GM13976 (cell line): ENCODE measurements at places on chromosomes 4 and X.

DNA sequence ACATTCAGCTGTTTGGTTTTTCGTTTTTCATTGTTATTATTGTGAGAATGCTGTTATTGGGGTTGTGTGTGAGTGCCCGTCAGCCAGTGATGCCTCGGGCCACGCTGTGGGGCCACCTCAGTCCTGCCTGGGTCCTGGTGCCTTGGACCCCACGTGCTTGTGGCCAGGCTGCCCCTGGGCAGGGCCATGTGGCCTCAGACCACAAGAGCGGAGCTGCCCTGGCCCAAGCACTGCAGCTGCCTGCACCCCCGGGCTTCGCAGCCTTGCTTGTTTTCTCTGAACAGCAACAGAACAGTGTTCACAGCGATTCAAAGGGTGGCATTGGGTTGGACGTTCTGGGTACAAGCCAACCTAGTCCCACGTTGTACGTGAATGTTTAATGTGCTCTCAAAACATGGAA, 56.9 kb downstream of the CPLX1 start:
- no peak for DNase-seq

GRCh38 chr4:176090115-176090514, 24.5 kb downstream of the WDR17 start:
- DNase-seq = no peak

DNA sequence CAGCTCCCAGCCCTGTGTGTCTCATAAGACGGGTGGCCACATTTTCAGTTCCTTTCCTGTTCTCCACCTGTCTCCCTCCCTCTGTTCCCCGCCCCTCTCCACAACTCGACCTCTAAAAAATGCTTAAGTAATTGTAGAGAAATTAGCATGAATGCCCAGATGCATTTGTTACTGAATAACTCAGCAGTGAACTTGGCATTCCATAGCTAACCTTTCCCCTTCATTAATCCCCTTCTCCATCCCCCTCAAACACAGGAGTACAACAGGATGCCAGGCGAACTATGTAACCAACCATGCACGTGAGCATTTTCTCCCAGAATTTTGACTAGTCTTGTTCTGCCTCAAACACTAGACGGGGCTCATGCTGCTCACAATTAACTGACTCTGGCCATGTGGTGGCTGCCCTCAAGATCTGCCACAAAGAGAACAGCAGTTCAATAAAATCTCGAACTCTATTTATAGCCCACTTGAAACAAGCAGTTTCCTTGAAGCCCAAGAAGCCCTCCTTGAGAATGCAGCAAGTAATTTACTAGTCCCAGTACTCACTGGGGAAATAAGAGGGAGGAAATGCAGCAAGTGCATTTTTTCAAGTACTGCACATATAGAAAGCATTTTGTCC, 351.2 kb downstream of the ARHGAP24 start:
- DNase-seq = no peak

GRCh38 chr4:122542411-122543236, 78.2 kb downstream of the IL21 start:
- peak; percentile 47 for DNase-seq

- DNase-seq = no peak
These were observed 291.8 kb downstream of the ARHGAP10 start for GRCh38 chr4:148023512-148024181.

GRCh38 chr4:24181005-24181404, 291.2 kb upstream of the PPARGC1A start:
- DNase-seq = no peak

DNA sequence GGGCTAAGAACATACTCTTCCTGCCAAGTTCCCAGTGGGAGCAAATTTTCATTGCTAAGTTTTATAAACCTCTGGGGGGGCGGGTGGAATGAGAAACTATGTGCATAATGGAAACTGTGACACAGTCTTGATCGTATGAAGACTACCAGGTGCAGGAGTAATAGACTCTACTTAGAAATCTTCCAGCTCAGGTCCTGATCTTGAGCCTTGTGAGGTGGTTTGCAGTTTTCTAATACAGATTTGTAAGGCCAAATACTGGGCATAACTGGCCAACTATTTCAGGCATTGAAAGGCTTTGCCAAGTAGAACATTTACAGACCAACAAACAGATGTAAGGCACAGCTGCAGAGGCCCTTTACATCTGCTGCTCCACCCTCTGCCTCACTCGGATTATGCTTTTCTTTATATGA, 89.7 kb upstream of the CBR4 start:
- peak; percentile 28 for DNase-seq

DNA sequence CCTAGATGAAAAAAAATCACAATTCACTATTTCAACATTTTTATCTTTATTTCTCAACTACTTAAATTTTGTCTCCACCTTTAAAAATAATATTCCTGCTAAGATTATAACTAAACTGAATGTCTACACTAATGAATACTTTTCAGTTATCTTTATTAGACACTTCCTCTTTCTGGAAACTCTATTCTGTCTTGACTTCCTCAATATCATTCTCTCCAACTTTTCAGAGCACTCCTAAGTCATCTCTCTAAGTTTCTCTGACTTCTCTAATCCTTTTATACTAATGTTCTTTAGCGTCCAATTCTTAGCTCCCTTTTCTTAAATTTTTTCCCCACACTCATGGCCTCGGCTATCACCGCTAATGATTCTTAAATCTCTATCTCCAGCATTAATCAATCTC, 374.2 kb downstream of the FBXO8 start:
- DNase-seq = no peak

DNA sequence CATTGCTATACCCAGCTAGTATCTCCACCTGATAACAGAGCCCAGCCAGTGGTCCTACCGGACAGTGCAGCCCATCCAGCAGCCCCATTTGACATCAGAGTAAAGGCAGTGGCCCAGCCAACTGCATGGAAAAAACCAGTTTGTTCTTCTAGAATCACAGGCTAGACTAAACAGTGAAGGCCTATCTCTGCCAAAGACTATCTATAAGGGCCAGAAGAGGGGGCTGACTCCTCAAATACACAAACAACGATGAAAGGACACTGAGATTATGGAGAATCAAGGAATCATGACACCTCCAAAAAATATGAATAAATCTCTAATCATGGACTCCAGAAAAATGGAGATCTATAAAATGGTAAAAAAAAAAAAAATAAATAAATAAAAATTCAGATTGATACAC, 546.4 kb upstream of the HTR2C start:
- DNase-seq = no peak

DNA sequence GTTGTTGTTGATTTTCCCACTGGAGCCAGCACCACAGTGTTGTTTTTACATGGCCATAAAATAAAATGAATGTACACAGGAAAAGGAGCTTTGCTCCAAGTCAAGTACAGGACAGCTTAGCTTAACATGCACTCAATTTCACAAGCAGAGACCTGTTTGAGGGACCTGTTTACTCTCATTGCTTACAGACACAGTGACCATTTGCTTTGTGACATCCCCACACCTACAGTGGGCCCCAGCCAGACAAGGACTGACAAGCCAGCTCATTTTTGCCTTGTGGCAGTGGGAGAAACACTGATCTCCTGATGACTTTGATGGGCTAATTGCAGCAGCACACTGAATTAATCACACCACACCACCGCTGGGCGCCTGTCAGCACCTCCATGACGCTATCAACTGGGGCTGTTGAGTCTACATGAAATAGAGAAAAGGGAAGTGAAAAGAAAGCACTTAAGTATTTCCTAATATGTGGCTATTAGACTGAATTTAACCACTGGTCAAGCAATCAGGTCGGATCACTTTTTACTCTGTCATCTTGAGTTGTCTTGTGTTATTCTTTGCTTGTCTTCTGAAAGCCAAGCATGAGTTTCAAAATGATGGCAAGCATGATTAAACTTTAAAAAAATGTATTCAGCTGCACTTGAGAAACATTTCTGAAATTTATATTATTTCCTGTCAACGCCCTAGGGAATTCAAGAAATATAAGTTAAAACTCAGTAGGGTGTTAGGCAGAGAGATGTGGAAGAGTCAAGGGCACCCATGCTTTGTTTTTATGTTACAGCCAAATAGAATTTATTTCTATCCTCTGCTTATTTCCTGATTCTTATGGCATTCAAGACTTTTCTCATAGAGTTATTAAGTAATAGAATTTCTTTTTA, 557.7 kb downstream of the RAB28 start:
- no peak for DNase-seq

GRCh38 chrX:109785053-109785452, 52.0 kb upstream of the ACSL4 start:
- no peak for DNase-seq

GRCh38 chr4:63618883-63619718, 790.1 kb downstream of the TECRL start:
- no peak for DNase-seq

DNA sequence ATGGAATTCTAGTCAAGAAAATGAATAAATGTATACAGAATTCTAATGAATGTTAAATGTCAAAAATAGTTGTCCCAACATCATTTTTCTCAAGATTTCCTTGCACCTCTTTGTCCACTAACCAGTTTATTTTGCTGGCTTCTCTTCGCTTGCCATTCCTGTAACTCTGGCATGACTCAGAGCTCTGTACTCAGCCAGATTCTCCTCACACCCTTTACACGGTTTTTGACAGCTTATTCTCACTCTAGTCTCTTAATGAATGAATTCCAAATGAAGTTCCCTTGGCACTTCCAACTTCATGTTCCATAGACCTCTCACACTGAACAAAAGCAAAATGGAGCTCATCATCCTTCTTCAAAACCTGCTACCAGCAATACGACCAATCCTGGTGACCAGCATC, 419.3 kb upstream of the SLIT2 start:
- no peak for DNase-seq

GRCh38 chrX:48961585-48962091, 4.2 kb upstream of the OTUD5 start:
- no peak for DNase-seq

DNA sequence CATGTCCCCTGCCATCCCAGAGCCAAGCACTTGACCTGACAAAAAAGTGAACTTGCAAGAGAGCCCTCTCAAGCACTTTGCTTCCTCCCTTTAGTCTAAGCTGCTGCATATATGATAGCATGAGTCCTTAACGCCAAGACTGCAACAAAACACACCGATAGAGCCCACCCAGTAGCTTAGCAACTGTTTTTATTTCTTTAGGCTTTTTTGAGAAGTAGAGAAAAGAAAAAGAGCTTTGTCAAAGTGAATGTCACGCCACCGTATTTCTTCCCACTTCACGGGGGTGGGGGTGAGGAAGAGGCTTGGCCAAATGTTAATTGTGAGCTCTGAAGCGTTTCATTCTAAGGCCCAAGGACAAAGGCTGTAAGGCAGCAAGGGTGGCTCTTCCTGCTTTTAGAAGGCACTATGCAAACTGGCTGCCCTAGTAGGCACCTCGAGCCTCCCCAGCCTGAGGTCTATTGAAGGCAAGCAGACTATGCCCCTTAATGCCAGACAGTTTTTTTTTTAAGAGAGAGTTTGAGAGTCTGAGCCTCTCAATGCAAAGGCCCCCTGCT, 138.6 kb downstream of the HS6ST2 start:
- DNase-seq = no peak

- DNase-seq = no peak
These were observed 164.5 kb upstream of the ARX start for GRCh38 chrX:25180242-25180641.

- DNase-seq = no peak
These were observed 11.0 kb downstream of the SH3BP2 start for GRCh38 chr4:2803624-2804448.

- no peak for DNase-seq
These were observed 6.6 kb upstream of the APLN start for GRCh38 chrX:129661369-129661768.

- no peak for DNase-seq
These were observed 965.1 kb upstream of the HS3ST1 start for GRCh38 chr4:12393631-12394262.

DNA sequence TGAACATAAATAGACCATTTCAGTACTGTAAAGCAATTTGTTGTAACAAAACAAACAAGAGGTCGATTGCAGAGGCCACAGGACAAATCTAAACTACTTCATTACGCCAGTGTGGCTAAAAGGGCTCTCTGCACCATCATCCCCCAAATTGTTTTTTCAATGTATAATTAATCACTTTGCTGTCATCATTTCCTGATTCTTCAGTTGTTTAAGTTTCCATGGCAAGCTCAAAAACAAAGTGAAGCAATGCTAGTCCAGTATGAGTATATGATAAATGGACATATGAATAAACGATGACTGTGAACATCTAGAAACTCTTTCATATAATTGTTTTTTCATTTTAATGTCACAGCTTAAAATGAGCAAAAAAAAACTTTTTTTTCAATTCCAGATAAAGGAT, 235.4 kb upstream of the FGF13 start:
- DNase-seq = no peak

DNA sequence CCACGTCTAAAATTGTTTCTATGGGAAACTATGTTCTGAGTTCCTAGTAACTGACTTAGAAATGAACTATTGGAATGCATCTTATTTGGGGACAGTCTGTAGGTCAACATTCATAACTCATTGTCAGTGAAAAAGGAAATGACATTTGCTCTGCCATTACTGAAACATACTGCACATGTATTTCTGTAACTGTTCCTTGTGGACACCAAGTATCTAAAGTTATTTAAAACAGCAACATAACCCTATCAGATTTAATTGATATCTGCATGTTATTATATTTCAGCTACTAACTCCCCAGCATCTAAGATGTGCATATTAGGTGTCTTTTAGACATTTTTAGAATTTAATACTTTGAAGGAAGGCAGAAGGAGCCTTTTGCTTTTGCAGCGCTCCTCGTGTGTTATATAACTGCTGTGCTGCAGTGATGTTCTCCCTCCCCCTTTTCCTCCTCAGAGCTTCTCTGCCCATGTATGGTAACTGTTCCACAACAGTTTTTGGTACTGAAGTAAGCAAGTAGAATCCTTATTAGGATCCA, 37.2 kb upstream of the TMEM131L start:
- no peak for DNase-seq

DNA sequence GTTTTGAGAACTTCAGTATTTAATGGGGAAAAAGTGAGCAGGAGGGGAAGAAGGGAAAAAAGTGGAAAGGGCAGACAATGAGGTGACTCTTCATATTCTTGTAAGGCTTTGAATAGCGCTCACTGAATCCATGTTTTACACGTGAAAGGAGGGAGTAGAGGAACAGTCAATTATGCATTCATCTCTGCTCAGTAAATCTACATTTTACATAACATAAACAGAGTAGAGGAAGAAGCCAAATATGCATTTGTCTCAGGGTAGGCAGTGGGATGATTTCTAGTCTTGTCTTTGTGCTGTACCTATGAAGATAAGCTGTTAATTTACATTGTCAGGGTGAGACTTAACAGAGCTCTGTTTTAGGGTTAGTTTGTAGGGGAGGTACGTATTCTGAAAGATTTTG, 19.4 kb upstream of the ELF2 start:
- no peak for DNase-seq

GRCh38 chrX:81259714-81260395, 58.0 kb downstream of the SH3BGRL start:
- DNase-seq = no peak

DNA sequence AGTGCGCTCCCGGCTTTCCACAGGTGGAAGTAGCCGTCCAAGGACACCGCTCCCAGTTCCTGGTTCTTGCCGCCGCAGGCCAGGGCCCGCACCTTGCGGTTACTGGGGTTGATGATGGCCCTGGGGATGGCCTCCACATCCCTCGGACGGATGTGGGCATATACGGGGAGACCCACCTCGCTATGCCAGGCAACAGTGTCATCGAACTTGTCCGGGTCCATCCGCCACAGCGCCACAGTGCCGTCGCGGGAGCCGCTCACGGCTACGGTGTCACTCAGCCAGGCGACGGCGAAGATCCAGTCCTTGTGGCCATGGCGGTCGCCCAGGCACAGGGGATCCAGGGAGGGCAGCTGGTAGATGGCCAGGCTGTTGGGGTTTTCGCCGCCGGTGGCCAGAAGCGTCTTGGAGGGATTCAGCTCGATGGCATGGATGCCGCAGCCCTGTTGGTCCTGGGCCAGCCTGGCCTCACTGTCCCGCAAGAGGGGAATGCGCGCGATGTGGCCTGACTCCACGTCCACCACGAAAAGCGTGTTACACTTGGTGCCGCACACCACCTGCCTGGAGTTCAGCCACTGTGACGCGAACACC, 795 bp downstream of the DCAF12L1 start:
- DNase-seq = no peak
